Cerebellar nuclear complex (tissue), 1 donor: ENCODE measurements at places on chromosomes 2 and 18.

- DNase-seq, result no peak
Observed at GRCh38 chr2:134402410-134402809, 148.5 kb downstream of the MGAT5 start.

DNA sequence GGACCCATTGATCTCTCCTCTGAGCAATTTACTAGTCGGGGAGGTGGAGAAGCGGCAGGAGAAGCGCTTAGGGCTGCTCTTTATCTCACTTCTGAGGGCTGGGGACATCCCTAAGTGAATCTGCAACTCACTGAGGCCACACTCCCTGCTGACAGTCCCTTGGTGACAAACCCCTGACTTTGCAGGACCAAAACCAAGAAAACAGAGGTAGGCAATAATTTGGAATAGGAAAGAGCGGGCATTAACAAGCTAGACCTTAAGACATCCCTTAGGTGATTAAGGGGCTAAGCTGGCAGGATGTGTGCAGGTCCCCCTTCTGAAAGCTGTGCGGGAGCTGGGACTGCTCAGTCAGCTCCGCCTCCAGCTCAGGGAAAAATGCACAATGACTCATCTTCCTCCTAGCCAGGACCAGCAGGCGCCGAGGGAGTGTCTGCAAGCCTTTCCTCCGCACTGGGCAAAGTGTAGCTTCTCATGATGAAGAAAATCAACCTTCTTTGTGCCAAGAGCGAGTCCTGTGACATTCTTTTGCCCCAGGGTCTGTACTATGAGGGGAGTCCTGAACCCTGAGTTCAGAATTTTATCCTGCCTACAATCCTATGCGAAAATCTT lies 63.3 kb downstream of the BOD1L2 start:
- no peak for DNase-seq

DNA sequence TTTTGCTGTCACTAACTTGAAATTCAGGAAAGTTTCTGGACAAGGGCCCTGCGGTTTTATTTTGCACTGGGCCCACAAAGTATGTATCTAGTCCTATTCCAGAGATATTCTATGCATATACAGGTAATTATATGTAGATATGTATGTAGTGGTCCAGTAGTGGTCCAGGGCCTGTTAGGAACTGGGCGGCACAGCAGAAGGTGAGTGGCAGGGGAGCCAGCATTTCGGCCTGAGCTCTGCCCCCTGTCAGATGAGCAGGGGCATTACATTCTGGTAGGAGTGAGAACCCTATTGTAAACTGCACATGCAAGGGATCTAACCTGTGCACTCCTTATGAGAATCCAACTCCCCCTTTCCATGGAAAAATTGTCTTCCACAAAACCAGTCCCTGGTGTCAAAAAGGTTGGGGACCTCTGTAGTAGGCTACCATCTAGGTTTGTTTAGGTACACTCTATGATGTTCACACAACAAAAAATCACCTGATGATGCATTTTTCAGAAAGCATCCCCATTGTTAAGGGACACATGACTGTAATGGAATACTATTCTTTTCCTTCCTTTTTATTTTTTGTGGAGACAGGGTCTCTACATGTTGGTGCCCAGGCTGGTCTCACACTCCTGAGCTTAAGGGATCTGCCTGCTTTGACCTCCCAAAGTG lies 2.8 kb upstream of the PPP4R3B start:
- DNase-seq, result no peak

- no peak for DNase-seq
Observed at GRCh38 chr2:233764264-233764663, 4.2 kb downstream of the UGT1A1 start.

GRCh38 chr2:40173276-40173675 lies 278.6 kb downstream of the SLC8A1 start:
- no peak for DNase-seq
